ENCODE measurements at places on chromosomes 5 and 9.

- DNase-seq, result peak; percentile 60
Observed at GRCh38 chr5:20601678-20602100, 613.7 kb upstream of the CDH18 start.

DNA sequence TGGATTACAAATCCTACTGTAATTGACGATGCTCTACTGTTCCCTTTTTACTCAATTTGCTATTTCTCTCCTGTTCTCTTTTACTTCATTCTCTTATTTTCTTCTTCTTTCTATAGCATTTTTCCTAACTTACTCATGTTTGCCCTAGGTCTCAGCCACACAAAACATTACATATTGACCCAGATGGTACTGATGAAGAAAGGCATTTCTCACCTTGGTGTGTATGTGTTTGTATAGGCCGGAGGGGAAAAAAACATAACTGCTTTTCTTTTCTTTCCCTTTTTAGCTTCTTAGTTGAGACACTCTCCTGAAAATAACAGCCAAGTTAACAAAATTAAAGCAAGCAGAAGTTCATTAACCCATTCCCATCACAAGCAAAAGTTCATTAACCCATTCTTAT, 1019.8 kb upstream of the CDH18 start:
- no peak for DNase-seq

DNA sequence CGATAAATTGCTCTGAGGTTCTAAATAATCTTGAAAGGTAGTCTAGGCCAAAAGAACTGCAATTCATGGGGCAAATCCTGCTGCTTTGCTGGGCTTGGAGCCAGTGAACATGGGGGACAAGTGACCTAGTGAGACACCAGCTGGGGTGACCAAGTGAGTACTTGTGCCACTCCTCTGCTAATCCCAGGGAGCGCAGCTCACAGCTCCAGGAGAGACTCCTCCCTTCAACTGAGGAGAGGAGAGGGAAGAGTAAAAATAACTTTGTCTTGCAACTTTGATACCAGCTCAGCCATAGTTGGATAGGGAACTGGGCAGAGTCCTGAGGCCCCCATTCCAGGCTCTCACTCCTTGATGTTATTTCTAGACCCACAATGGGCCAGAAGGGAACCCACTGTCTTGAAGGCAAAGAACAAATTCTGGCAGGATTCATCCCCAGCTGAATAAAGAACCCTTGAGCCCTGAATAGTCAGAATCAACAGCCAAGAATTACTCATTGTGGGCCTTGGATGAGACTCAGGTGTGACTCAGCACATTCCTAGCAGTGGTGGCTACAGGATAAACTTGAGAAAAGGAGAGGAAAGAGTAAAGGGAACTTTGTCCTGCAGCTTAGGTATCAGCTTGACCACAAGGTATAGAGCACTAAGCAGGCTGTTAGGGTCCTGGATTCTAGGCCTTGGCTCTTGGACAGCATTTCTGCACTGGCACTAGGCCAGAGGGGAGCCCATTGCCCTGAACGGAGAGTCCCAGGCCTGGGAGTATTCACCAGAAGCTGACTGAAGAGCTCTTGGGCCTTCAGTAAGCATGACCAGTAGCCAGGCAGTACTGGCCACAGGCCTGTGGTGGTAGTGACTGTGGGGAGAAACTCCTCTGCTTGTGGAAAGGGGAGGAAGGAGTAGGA, 288.3 kb upstream of the CDH18 start:
- peak; percentile 94 for DNase-seq

DNA sequence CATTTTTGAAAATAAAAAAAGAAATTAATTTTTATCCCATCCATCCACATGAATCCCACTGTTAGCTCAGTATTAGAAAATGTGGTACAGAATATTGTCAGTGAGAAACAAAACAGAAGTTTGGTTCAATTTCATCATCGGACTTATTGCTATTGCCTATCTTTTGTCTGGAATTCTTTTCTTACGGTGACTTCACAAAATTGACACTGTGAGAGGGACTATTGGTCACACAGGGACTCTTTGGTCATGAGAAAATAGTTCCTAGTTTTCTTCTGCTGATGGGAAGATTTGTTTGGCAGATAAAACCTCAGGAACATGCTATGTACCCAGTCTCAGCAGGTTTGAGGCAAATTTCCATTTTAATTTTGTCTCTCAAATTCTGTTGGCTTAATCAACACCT, 186.2 kb upstream of the ELL2 start:
- no peak for DNase-seq

- no peak for DNase-seq
Observed at GRCh38 chr9:89377411-89377810, 59.1 kb downstream of the SECISBP2 start.

DNA sequence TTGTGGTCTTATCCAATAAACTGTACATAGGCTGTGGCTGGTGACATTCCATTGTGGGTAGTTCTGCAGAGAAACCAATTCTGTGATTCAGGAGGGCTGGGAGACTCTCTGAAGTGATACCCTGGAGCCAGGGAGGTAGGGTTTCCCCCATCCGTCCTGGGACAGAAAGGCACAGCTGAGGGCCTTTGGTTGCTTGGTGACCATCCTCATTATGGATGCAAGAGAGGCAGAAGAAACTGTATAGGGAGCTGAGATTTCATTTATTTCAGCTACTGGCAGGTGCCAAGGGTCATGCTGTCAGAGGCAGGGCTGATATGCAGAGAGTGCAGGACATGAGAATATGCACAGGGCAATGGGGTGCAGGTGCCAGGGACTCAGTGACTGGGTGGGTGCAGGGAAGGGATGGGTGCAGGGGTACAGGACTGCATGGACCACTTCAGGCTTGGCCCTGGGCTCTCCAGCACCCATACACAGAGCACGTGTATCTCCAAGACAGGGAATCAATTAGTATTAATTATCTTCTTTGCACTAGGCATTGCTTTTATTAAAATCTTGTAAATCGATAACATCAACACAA, 236.5 kb downstream of the ICE1 start:
- no peak for DNase-seq

DNA sequence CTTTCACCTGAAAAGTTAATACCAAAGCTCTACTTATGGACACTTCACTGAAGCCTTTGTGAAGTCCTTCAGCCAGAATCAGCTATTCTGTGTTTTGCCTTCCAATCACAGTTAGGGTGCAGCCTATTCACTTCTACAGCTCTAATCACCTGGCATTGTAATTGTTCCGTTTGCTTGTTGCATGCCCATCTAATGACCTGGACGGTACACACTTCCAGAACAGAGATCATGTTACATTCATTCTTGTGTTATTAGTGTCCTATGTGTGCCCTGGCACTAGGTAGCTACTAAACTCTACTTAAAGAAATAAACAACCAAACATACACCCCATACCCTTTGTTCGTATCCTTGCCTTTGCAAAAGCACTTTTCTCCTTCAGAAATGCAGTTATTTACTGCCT, 1162.9 kb upstream of the WWC1 start:
- DNase-seq, result no peak

GRCh38 chr5:180860273-180860886, 696 bp downstream of the ZFP62 start:
- DNase-seq, result peak; percentile 30

GRCh38 chr9:17578911-17579793, at the start of gene SH3GL2:
Gene SH3GL2, plus strand, starts transcription at chr9:17579066.
- DNase-seq, result peak; percentile 14

DNA sequence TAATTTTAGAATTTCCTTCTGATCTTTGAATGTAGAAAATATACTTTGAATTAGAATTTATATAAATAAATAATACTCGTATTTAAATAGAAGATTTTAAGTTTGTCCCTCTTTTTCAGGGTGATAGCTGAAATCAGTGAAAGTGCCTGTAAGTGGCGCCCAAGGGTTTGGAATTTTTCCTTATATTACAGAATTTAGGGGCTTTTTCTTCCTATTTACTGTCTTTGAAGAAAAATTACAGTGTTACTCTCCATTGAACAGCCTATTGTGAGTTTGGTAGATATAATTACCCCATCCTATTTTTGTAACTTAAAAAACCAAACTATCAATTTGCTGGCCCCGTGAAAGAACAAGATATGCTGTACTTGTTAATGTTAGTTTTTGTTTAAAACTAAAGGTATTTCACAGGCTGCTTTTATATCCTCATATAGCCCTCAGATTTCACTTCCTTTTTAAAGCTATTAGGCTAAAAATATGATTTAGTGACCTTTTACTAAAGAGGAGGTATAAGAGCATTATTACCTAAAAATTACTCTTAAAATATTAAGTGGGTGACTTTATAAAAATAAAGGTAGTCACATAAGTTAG, 3.2 kb downstream of the MAP3K1 start:
- DNase-seq, result peak; percentile 42
